ENCODE measurements at places on chromosomes 2 and 18. TPM values are rescaled to one million over a fixed set of nuclear protein-coding genes. Genes with fewer than 3 reads are reported as not detected.

SIX3 gene
- polyA plus RNA-seq, result 0.67 TPM

TLX2 gene
- 25.6 TPM for polyA plus RNA-seq

GRCh38 chr2:60482222-60482621 is 71.2 kb downstream of the BCL11A start:
- no peak overlapping the region for H3K4me3 ChIP-seq
- no peaks in the 10 kb centered on the region for H3K36me3 ChIP-seq
- no peaks in the 10 kb centered on the region for H3K27me3 ChIP-seq
- peaks cover 35% of the 10 kb centered on the region for H3K4me1 ChIP-seq
- no peak overlapping the region for H3K27ac ChIP-seq
- no peak for DNase-seq

GRCh38 chr18:36830158-36830495 is 1.2 kb downstream of the KIAA1328 start:
- H3K4me3 ChIP-seq, result peak overlapping the region; percentile 95
- H3K36me3 ChIP-seq, result no peaks in the 10 kb centered on the region
- H3K27me3 ChIP-seq, result no peaks in the 10 kb centered on the region
- H3K27ac ChIP-seq, result no peak overlapping the region

DNA sequence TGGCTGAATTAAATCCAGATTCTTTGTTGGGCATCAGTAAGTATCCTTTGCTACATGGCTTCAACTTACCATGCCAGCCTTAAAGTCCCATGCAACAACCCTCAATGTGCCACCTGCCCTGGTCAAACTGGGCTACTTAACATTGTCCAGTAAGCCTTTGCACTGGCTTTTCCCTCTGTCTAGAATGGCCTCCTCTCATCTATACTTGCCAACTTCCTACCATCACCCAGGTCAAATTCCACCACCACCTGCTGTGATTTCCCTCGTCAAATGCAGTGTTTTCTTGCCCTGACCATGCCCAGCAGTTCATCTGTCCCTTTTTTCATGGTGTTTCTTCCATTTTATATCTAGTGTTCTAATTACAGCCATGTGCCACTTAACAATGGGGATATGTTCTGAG is 5.7 kb downstream of the KLHL23 start:
- H3K4me3 ChIP-seq, result no peak overlapping the region
- no peak for DNase-seq

GRCh38 chr2:96247009-96247408 is 18.8 kb downstream of the TMEM127 start:
- no peaks in the 10 kb centered on the region for H3K27me3 ChIP-seq
- no peak overlapping the region for H3K4me3 ChIP-seq
- peaks cover 18% of the 10 kb centered on the region for H3K4me1 ChIP-seq
- no peak overlapping the region for H3K27ac ChIP-seq
- no peaks in the 10 kb centered on the region for H3K36me3 ChIP-seq

DNA sequence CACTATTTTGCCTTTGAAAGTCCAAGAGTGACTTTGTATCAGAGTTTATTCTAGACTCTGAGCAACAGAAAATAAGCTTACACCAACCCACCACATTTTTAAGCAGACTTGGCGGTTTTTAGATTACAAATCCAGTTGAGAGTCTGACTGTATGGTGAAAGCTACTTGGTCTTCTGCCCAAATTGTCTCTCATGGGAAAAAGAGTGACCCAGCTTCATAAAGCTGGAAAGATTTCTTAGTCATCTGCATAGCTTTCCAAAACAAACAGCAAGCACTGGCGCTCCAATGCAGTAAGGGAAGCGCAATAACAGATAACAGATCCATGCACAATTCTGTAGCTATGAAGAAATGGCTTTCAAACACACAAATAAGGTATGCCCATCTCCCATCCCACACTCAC is 7.1 kb downstream of the DSG1 start:
- no peak overlapping the region for H3K4me3 ChIP-seq
- no peaks in the 10 kb centered on the region for H3K36me3 ChIP-seq
- no peak for DNase-seq
- no peak overlapping the region for H3K27ac ChIP-seq
